GM12878 (cell line): ENCODE measurements at places on chromosomes 4 and X. TPM values are rescaled to one million over a fixed set of nuclear protein-coding genes. Genes with fewer than 3 reads are reported as not detected.

DNA sequence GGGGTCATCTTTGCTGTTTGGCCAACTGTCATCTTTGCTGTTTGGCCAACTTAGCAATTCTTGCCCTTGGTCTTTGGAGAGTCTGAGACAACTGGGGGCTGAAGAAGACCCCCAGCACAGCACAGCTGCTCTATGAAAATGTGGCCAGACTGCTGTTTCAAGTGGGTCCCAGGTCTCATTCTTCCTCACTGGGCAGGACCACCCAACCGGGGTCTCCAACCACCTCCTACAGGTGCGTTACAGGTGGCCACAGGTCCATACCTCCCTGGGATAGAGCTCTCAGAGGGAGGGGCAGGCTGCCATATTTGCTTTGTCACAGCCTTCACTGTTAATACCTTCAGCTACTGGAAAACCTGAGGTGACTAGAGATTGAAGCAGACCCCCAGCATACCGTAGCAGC lies 82.1 kb upstream of the TCEAL2 start:
- DNase-seq: no peak

The RAI2 gene
- polyA plus RNA-seq: not detected in 2 replicates

The HS6ST2 gene
- polyA plus RNA-seq: not detected in 2 replicates

GRCh38 chr4:94304365-94304971 lies 38.2 kb downstream of the HPGDS start:
- DNase-seq: no peak

The GLUD2 gene
- polyA plus RNA-seq: 0.09 and 0.12 TPM in 2 replicates

The TRAM1L1 gene
- polyA plus RNA-seq: not detected in 2 replicates

- no peak for DNase-seq
These were observed 63.3 kb downstream of the FAT1 start for GRCh38 chr4:186660403-186660802.

GRCh38 chrX:133403984-133404383 lies 11.3 kb downstream of the GPC4 start:
- no peak for DNase-seq

GRCh38 chr4:7828011-7828720 lies 111.5 kb downstream of the AFAP1 start:
- no peak for DNase-seq

The GYG2 gene
- not detected in 2 replicates for polyA plus RNA-seq

- DNase-seq: no peak
These were observed 257.6 kb upstream of the DDX53 start for GRCh38 chrX:22742174-22742573.

- no peak for DNase-seq
These were observed 129.2 kb upstream of the PAK3 start for GRCh38 chrX:110966839-110967238.

- no peak for DNase-seq
These were observed 6.2 kb upstream of the OSTC start for GRCh38 chr4:108644237-108644636.

DNA sequence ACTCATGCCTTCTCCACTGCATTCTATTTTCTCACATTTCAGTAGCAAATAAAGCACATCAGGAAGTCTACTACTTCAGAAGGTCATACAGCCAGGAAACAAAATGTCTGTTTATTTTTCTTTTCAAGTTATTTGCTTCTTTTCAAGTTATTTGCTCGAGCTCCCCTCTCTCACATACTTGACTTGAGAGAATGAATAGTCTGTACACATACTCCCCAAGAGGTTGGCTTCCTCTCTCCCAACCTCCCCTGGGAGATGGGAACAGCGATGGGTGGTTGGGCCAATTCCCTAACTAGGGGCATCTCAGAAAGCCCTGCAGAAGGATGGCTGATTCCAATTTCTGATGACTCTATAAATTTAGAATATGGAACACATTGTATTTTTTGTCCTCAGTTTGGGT lies 64.7 kb upstream of the PTPN13 start:
- no peak for DNase-seq

The EFHC2 gene
- not detected in 2 replicates for polyA plus RNA-seq

The CTAG1B gene
- polyA plus RNA-seq: not detected in 2 replicates

DNA sequence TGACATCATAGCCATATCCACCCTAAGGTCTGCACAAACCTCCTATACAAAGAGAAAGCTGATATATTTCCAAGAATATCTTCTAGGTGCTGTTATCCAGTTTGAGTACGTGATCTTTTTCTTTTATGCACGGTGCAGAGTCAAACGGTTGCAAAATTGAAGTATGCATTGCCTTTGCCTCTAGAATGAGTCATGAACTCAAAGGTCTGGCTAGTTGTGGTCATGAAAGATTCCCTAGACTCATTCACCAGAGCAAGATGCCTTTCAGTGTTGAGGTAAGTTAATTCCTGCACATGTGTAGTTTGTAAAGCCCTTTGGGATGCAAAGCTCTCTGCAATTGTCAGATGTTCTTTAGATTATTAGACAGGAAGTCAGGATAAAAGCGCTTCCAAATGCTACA lies 704.4 kb downstream of the PCDH19 start:
- no peak for DNase-seq

- DNase-seq: no peak
These were observed 603.8 kb downstream of the RAPGEF2 start for GRCh38 chr4:159706704-159707103.

DNA sequence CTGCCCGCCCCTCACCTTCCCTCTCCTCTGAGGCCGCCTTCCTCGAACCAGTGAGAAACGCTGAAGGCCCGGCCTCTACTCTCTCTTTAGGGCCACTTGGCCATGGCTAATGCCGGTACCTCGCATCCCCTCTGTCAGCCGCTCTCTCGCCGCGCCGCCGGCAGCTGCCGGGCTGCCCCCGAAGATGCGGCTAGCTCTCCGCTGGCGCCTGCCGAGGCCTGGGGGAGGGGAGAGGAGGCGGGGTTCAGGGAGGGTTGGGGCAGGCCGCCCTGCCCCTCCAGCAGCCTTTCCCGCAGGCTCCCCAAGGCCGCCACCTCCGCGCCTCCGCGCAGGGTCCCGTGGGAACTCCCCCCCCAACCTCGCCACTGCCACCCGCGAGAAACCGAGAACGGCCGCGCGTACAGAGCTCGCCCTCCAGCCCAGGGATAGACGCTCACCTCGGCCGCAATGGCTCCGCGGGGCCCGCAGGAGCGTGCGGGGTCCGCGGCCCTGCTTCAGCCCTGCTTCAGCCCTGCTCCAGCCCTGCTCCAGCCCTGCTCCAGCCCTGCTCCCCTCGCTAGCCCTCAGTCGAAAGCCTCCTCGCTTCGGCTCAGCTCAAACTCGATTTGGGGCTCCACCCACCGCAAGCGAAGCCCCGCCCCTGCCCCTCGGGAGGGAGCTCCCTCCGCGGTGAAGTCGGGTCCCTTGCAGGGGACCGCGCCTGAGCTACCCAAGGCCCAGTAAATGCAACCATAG lies at the start of gene HUWE1:
TSS of gene HUWE1 (minus strand) at position 569 of the 735 bp plus-strand sequence. CDS start 32,612 bp downstream, outside the sequence.
- DNase-seq: no peak

- DNase-seq: no peak
These were observed 117.4 kb downstream of the MID1 start for GRCh38 chrX:10502961-10503360.

- no peak for DNase-seq
These were observed 36.3 kb upstream of the GRPR start for GRCh38 chrX:16087076-16087475.

DNA sequence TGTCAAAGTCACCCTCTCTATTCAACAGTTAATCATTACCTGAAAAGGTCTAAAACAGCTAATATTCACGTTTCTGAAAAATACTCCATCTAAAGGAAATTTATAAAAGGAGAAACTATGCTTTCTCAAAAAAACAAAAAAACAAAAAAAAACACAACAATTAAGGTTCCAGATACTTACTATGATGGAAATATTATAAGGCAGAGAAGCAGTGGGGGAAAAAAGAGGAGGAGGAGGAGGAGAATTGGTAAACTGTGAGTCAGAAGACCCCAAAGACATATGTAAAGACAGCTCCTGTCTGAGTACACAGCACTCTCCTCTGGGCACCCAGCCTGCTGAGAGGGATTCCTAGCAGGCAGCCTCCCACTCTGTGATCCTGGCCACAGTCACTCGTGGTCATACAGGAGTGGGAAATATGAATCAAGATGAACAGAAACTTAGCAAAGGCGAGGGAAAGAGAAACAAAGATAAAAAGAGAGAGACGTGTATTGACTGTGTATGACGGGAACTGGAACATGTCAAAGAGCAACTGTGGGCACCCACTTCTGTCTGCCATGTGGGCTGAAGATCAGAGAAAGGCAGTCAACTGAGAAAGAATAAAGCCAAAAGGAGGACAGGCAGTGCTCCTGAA lies 12.5 kb downstream of the KLHL15 start:
- DNase-seq: peak; percentile 45

DNA sequence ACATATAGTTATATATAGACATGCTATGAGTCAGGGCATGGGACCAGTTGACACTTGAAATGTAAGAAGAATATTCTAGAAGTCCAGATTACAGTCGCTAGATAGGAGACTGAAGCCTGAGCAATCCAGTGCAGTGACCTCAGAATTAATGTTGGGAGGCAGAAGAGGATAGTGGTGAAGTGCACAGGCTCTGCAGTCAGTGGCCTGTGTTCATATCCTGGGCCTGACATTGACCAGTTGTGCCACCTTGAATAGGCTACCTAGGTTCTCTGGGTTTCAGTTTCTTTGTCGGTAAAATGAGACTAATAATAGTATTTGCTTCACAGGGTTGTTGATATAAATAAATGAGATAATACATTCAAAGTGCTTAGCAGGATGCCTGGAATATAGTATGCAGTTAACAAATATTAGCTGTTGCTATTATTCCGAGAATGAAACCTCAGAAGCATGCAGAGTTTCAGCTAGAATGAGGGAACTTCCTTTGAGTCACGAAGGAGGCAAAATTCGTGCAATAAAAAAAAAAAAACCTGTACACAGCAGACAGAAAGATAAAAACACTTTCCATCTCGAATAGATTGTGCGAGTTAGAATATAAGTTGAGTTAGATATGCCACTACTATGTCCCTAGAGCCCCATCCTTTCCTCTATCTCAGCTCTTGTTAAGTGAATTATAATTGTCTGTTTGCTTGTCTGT lies 4.0 kb upstream of the SH2D1A start:
- DNase-seq: no peak

The MGST2 gene
- 26.7 and 28.1 TPM in 2 replicates for polyA plus RNA-seq

DNA sequence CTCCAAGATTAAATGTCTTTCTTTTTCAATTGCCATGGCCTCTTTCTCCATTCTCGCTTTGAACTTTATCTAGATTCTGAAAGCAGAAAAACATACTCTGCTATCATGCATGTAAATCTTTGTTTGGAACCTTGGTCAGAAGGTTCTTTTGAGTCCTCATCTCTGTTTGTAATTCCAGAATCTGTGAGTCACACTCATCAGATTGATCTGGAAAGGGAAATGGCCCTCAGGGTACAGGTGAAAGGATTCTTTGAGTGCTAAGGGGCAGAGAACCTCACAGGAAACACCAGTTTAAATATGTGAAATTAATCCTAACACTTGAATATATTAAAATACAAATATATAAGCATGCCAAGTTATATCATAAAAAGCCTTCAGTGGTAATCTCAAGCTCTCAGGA lies 211.0 kb upstream of the ADGRL3 start:
- DNase-seq: no peak

- DNase-seq: no peak
These were observed 34.8 kb upstream of the SPANXD start for GRCh38 chrX:141733371-141733770.

DNA sequence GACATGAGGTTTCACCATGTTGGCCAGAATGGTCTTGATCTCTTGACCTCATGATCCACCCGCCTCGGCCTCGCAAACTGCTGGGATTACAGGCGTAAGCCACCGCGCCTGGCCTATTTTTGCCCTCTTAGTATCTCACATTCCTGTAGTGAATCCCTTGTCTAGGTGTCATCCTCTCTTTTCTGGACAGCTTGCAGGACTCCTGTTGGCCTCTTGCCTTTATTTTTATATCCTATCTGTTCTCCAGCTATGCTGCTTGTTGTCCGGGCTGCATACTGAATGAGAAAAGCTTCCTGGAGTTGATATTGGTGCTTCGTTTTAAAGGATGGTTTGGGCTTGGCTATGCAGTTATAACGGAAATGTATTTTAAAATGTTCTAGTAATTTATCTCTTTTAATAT lies 148.6 kb downstream of the TLL1 start:
- no peak for DNase-seq
